ENCODE measurements at places on chromosomes 2 and 18.

- no peak for DNase-seq
These were observed 582.9 kb upstream of the PIK3C3 start for GRCh38 chr18:41372046-41372665.

- DNase-seq, result no peak
These were observed 34.6 kb upstream of the GCC2 start for GRCh38 chr2:108414256-108414876.

GRCh38 chr2:98607741-98608115, 584 bp downstream of the COA5 start:
- no peak for DNase-seq

- no peak for DNase-seq
These were observed 9.4 kb upstream of the PAX3 start for GRCh38 chr2:222307978-222308730.

DNA sequence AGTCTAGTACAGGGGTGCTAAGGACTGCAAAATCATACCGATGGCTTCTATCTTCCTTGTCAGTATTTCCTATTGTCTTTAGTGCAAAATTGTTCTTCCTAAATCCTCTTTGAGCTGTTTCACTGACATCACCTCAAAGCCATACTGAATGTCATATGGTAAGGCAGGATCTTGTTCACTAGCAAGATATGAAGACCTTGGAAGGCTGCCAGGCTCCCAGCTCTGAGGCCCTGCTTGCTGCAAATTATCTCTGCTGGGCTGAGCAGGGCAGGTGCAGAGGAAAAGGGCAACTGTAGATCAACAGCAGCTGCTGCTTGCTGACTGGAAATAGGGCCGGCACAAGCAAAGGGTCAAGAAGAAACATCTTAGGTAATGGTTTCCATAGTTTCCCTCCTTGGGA, 58.2 kb downstream of the PMAIP1 start:
- DNase-seq, result no peak

- DNase-seq, result no peak
These were observed 27.9 kb downstream of the AOX1 start for GRCh38 chr2:200613692-200614091.

DNA sequence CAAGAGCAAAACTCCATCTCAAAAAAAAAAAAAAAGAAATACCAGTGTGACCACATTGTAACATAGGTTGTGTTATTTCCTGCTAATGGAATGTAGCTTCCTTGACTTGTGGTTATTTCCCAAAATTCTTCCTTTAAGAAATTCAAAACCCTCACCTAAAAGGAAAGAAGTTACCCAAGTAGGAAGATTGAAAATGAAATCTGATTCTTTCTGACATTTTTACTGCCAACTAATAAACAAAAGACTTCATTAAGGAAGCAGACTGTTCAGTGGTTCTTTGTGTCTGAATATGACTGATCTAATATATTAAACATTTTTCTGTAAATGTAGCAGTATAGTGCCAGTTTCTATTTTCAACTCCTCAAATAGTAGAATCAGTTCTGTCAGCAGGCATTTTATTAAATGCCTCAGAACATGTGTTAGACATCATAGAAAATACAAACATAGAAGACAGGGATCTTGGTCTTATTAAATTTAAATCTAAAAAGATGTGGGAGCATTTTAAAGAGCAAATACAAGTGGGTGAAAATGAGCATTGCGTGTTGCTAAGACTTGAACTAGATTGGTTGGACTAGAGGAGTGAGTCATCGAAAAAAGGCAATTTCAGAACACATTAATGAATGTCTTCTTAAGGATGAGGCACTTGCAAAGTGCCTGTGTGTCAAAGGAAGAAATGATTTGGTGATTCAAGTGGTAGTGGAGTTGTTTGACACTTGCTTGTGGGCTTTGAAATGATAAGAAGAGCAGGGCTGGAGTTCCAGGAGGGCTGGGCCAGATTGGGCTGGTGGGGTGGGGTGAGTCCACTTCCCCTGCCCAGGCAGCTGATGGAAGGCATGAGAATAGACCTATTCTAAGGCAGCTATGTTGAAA, 53.4 kb downstream of the PKP4 start:
- DNase-seq, result no peak

GRCh38 chr2:160381425-160381951, 112.1 kb downstream of the RBMS1 start:
- no peak for DNase-seq

DNA sequence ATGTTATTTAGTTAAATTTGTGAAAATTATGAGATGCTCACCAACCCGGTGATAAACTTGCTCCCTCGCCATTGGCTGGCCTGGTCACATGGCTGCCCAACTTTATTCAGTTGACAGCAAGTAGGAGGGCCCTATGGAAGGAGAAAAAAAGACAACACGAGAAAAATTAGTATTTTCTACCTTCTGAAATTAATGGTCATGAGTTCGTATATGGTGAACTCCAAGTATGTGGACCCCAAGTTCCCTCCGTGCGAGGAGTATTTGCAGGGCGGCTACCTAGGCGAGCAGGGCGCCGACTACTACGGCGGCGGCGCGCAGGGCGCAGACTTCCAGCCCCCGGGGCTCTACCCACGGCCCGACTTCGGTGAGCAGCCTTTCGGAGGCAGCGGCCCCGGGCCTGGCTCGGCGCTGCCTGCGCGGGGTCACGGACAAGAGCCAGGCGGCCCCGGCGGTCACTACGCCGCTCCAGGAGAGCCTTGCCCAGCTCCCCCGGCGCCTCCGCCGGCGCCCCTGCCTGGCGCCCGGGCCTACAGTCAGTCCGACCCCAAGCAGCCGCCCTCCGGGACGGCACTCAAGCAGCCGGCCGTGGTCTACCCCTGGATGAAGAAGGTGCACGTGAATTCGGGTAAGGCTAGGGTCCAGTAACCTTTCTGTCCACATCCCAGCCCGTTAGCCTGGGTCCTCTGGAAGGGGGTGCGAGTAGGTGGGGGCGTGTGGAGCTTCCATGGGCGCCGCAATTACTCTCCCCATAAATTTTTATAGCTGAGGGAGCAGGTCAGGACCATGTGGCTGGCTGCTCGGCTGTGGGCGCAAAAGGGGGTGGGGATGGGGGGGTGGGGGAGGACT, at the start of gene HOXD4:
Gene HOXD4 (plus strand): TSS at position 109 of the 846 bp plus-strand sequence. CDS start 84 bp downstream, at position 193.
- no peak for DNase-seq

DNA sequence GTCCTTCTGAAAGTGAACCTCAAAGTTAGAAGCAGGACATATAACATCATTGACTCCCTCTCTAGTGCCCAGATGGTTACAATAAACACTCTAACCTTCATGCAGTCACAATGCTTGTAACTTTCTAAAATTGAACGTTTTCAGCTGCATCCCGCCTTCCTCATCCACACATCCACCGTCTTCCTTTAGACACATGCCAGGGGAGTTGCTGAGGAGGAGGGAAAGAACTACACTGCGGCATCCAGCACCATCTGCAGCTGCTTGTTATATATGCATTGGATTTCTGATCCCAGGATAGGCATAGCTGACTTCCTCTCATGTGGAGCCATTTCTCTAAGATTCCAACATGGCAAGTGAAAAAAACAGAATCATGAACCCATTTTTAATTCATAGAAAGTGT, 96.8 kb downstream of the FBXO15 start:
- DNase-seq, result no peak

DNA sequence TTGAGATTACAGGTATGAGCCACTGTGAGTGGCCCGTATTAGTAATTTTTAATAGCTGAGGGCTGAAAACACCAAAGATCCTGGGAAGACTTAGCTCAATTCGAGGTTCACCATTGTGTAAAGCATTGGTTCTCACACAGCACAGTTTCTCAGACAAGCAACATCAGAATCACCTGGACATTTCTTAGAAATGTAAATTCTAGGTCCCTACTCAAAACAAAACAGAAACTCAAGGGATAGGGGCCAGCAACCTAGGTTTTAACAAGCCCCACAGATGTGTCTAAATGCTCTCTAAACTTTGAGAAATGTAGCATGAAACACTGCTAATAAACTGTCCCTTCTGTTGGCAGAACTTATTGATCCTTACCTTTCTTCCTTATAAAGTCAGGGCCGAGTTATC, 681.2 kb downstream of the RNF144A start:
- no peak for DNase-seq

- DNase-seq, result no peak
These were observed 144.7 kb downstream of the PMAIP1 start for GRCh38 chr18:60044290-60045006.

DNA sequence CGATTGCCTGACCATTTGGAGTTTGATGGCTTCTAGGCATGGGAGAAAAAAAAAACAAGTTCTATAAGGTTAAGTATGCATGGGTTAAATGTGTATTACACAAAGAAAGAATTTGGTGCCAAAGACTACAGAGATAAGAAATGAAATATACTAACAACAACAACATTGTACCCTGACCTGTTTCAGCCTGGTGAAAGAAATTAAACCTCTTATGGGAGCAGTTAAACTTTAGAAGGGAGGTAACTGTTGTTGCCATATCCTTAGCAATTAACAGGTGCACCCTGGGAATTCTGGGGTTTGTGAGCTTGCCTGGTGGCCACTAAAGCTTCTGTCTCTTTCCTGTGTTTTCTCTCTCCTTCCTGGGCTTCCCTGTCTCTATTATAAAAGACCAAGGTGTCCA, 6.5 kb upstream of the IFIH1 start:
- DNase-seq, result no peak

Data from CD4-positive, alpha-beta T cell treated with Interleukin-2 at 100 ng/mL for 4 hours (primary cell).